ENCODE measurements at places on chromosomes 16 and 17.

DNA sequence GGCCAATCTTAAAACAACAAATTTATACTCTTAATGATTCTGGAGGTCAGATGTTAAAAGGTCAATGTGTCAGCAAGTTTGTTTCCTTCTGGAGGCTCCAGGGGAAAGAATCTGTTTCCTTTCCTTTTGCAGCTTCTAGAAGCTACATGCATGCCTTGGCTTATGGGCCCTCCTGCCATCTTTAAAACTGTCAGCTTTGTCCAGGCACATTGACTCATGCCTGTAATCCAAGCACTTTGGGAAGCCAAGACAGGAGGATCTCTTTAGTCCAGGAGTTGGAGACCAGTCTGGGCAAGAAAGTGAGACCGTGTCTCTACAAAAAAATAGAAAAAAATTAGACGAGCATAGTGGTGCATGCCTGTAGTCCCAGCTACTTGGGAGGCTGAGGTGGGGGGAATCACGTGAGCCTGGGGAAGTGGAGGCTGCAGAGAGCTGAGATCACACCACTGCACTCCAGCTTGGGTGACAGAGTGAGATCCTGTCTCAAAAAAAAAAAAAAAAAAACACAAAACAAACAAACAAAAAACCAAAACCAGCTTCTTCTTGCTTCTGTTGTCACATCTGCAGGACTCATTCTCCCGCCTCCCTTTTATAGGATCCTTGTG, 58.3 kb downstream of the NOS2 start:
- no peak for DNase-seq

DNA sequence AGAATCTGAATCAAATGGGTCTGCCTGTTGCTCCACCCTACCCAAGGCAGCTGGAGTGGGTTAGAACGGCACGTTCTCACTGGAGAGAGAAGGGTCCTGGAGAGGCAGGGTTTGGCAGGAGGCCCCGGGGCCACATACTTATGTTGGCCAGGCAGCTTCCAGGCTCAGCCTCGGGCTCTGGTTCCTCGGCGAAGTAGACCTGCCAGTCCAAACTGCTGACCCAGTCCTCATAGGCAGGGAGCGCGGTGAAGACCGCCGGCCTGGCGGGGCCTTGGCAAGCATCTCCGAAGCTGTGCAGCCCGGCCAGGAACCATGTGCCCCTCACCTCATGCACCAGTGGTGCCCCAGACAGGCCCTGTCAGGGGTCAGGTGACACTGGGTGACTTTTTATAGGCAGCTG, 4.8 kb downstream of the PRSS53 start:
- no peak for DNase-seq

DNA sequence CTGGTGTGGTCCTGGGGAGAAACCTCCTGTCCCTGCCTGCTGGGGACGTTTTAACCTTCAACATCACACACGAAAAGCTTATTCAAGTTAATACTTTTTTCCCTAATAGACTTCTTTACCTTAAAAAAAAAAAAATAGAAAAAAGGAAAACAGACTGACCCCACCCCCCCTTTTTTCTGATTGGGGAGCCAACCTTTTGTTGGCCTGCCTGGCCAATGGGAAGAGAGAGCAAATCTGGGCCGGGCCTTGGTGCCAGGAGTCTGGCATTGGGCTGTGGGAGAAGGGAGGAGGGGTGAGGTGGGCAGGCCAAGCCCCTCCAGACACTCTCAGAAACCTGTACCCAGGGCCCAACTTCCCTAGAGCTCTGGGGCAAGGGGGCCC, 3.0 kb downstream of the CBX8 start:
- no peak for DNase-seq

- DNase-seq, result no peak
Observed at GRCh38 chr17:45631941-45632340, 141.4 kb upstream of the PLEKHM1 start.

- DNase-seq, result no peak
Observed at GRCh38 chr17:50837980-50838954, 2.9 kb downstream of the WFIKKN2 start.

DNA sequence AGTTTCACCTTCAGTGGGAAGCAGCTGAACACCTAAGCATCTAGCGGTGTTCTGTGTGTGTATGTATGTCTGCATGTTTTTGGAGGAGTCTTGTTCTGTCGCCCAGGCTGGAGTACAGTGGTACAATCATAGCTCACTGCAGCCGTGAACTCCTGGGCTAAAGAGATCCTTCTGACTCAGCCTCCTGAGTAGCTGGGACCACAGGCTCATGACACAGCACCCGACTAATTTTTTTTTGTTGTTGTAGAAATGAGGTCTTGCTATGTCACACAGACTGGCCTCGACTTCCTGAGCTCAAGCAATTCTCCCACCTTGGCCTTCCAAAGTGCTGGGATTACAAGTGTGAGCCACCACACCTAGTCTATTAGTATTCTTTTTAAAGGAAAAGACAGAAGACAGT, 30.2 kb upstream of the FAAP100 start:
- no peak for DNase-seq

DNA sequence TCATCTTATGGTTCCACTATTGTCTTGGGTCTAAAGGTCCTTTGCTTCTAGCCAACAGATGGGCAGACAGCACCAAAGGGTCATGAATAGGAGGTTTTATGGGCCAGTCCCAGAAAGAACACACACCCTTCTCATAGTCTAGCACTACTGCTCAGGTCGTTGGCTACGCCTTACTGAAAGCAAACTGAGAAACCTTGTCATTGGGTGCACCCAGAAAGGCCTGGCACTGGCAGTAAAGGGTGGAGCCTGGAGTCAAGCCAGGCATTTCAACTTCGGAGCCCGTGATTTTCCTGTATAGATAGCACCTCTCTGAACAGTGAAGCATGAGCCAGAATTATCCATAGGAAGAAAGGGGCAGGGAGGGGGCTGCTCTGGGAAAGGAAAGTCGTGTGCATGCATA, 74.9 kb downstream of the VAT1L start:
- no peak for DNase-seq

DNA sequence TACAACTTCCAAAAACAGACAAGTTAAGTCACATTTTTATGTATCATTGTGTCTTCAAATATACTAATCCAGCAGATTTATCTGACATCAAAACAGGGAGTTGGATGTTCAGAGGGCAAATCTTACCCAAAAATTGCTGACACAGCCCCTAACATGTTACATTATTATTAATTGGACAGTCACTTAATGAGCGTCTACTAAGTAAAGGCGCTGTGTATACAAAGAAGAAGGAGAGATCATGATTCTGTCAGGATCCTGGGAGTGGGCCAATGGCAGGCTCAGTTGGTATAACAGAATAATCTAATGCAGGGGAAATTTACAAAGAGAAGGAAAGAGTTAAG, 18.4 kb upstream of the CD300E start:
- no peak for DNase-seq

DNA sequence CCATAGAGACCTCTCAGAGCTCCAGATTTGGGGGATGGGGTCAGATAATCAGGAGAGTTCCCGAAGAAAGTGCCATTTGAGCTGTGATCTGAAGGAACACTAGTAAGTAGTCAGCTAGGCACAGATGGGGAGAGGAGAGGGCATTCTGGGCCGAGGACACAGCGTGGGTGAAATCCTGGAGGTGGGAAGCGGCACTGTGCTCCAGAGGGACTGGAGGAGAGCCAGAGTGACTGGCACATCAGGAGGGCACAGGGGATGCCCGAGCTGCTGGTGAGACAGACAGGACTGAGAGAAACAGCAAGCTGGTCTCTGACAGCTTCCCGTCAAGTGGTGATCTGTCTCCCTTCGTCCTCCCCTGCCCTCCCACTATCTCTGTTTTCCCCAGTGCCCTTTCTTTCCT, 40.6 kb downstream of the KNOP1 start:
- no peak for DNase-seq

- no peak for DNase-seq
Observed at GRCh38 chr16:74699666-74700065, 996 bp downstream of the MLKL start.

GRCh38 chr17:27892866-27893769, at the start of gene LYRM9:
Gene LYRM9, minus strand, starts transcription at chr17:27893365. Its CDS starts 10,671 bp downstream, at chr17:27882694.
- DNase-seq, result peak; percentile 90

DNA sequence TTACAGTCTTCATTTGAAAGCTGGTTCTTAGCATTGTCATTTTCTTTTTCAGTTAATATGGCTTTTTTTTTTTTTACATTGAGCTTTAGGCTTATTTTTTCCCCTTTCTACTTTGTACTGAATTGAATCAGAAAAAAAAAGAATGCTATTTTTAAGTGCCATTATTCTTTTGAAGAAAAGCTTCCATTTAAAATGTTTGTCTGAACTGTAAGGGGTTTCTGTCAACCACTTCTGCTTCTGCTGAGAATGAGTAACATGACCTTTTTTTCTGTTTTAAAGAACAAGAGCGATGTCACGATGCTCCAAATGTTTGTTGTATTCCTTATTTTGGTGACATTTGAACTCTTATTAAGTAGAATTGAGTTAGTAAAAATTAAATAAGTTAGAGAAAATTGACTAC, 50.0 kb downstream of the MRTFB start:
- no peak for DNase-seq

DNA sequence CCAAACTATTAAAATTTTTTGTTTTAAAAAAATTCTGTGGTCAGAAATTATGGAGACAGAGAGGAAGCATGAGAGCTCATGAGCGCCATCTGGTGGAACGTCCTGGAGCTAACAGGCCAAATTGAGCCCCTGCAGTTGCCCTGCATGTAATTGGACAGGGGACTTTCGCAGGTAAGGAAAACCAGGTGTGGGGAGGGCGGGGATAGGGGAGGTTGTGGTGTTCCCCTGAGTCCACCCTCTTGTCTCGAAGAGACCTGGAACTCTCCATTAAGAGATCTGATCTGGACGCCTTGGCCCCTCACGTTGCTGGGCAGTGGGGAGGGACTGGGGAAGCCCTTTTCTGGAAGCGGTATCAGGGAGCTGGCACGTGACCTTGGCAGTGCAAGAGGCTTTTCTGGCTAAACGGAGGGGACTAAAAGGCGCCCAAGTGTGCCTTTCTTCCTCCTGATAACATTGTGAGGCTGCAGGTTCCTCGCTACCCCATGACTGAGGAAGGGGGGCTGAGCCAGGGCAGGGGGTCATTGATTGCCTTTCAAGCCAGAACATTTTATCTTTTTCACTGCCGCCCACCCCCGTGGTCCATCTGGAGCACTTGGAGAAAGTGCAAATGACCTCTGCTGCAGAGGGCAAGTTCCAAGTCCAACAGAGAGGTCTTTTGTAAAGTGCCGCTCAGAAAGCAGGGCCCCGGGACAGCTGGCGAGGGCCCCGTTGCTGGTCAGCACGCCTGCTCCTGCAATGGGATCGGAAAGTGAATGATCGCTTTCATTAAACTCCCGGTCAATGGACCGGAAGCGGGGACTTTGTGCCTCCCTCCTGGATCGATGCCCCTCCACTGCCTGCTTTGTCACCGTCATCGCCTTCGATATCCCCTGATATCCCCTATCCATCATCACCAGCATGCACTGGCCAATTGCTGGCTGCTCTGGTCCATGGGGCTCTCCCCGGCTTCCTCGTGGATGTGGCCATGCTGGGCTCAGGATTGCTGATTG, 18.4 kb downstream of the PDILT start:
- peak; percentile 48 for DNase-seq

- DNase-seq, result no peak
Observed at GRCh38 chr17:27428781-27429505, 27.3 kb upstream of the KSR1 start.

DNA sequence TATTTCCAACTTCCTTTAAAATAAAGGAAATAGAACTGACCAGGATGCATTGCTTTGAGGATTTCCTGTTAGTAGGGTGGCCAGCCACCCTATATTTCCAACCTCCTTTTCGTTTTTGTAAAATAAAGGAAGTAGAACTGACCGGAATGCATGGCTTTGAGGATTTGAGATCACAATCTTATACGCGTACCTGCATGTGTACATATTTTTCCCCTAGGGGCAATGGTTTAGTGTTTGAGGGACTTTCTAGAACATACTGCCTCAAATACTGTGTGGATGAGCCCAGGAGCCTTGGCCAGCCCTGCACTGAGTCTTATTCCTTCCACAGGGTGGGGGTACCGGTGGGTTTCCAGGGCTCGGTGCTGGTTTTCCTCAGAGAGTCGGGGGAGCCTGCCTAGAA, 25.6 kb downstream of the MAPK8IP3 start:
- no peak for DNase-seq

GRCh38 chr17:77662833-77663232, 295.7 kb upstream of the TNRC6C start:
- DNase-seq, result no peak

DNA sequence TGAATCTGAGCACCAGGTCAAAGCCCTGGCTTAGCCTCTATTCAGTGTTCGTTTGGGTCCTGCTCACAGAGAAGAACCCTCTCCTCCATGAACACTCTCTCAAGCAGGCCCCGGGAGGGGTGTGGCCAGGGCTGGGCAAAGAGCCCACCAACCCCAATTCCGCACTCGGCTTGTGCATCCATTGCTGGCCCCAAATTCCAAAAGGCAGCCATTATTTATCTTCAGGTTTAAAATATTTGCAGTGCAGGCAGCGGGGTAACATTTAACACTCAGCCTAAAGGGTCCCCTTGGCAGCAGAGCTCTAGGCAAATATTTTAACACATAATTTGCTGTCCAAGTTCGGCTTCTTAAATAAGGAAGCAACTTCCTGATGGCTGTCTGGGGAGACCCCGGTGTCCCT, 115.7 kb downstream of the ZNF423 start:
- no peak for DNase-seq

GRCh38 chr17:50920041-50920410, 53.9 kb upstream of the TOB1 start:
- no peak for DNase-seq

GRCh38 chr16:80614908-80615671, 74.3 kb downstream of the DYNLRB2 start:
- no peak for DNase-seq

- no peak for DNase-seq
Observed at GRCh38 chr16:68146585-68146984, 61.4 kb downstream of the NFATC3 start.

DNA sequence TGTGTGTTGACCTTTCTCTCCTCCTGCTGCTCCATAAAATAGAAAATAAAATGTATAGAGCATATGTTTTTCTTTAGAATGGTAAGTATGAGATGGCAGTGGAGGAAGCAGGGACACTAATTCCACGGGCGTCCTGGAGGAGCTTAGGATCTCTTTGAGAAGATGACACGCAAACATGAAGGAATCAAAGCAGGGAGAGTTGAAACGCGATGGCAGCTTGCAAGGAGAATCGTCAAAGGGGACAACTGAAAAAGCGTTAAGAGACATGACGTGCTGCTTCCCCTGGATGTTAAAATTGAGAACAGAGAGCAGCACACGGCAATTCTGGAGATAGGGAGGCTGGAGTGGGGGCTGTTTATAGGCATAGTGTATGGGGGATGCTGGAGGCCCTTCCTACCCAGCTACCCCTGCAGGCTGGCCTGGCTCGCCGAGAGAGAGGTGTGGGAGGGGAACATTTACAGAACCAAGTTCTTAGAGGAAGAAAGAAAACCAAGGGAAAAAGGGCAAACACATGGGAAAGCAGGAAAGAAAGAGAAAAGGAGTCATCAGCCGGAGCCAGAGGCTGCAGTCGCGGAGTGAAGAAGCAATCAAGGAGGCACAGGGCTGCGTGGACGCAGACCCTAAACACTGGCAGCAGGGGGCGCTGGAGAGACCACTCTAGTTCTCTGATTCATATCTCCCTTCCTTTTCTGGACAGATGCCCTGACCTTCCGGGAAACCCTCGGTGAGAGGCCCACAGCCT, 55.8 kb downstream of the MYH13 start:
- no peak for DNase-seq

- DNase-seq, result no peak
Observed at GRCh38 chr17:63494300-63494928, 17.6 kb downstream of the ACE start.

GRCh38 chr16:22684574-22685458, 129.1 kb upstream of the HS3ST2 start:
- DNase-seq, result no peak

GRCh38 chr16:8686031-8686621, 11.7 kb downstream of the ABAT start:
- DNase-seq, result no peak

All from stimulated activated CD4-positive, alpha-beta T cell treated with anti-CD3 and anti-CD28 coated beads, Interleukin-15, amount 100 ng/mL, for 48 hours (primary cell).